Stimulated activated memory B cell treated with anti-CD40 and anti-IgM and Interleukin-4, amounts not matched to agents 10 μg/mL and 1 μg/mL and 100 μg/mL, for 72 hours (primary cell): ENCODE measurements at places on chromosomes 12 and 14.

GRCh38 chr14:88430976-88431375 is 45.5 kb downstream of the SPATA7 start:
- ATAC-seq = no peak

DNA sequence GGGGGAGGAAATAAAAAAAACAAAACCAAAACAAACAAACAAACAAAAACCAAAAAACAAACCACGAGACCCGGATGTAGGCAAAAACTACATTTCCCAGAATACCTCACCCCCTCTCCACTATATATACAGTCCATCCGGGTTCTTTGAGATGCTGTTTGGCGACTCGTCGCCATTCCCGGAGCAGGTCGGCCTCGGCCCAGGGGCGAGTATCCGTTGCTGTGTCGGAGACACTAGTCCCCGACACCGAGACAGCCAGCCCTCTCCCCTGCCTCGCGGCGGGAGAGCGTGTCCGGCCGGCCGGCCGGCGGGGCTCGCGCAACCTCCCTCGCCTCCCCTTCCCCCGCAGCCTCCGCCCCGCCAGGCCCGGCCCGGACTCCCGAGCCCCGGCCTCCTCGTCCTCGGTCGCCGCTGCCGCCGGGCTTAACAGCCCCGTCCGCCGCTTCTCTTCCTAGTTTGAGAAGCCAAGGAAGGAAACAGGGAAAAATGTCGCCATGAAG is at the start of gene RNF10:
Gene RNF10 (plus strand): TSS at position 154 of the 500 bp plus-strand sequence. CDS start 456 bp downstream, outside the sequence.
- peak; percentile 90 for ATAC-seq

GRCh38 chr14:101875727-101876554 is 88.4 kb upstream of the DYNC1H1 start:
- ATAC-seq = no peak

DNA sequence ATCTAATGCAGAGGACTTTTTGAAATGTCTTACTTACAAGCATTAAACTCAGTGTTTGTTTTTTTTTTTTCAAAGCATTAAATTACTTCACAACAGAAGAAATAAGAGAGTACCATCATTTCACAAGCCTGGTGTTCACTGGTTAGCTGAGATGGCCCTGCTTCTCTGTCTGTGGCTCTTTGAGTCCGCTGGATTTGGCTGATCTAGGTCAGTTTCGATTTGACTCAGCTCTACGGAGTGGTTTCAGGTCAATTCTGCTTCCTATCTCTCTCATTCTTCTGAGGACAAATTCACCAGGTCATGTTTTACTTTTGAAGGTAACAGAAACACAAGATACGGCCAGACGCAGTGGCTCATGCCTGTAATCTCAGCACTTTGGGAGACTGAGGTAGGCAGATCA is 1066.1 kb downstream of the FLRT2 start:
- no peak for ATAC-seq

GRCh38 chr14:74568380-74568649 is 43.7 kb downstream of the LTBP2 start:
- no peak for ATAC-seq

GRCh38 chr12:116813271-116814041 is 67.8 kb downstream of the HRK start:
- no peak for ATAC-seq

DNA sequence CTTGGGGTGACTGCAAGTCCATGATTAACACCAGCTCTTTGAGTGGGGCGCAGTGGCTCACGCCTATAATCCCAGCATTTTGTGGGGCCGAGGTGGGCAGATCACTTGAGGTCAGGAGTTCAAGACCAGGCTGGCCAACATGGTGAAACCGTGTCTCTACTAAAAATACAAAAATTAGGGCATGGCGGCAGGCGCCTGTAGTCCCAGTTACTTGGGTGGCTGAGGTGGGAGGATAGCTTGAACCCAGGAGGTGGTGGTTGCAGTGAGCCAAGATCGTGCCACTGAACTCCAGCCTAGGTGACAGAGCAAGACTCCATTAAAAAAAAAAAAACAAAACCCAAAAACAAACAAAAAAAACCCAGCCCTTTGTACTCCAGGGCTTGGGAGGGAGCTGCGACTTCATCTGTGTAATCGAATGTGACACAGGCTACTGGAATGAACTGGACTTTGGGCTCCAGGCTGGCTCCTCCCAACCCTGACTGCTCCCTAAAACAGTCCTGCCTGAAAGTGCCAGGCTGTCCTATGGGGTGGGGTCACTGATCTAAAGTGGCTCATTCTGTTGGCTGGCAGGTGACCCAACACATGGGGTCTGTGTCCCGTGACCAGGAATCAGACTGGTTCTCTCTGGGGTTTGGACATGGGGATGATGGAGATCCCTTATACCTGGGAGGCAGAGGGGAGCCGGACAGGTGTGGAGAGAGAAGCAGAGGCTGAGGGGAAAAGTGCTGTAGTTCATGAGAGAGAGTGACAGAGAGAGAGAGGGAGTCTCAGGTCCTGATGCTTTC is 9.3 kb upstream of the C12orf43 start:
- ATAC-seq = no peak

DNA sequence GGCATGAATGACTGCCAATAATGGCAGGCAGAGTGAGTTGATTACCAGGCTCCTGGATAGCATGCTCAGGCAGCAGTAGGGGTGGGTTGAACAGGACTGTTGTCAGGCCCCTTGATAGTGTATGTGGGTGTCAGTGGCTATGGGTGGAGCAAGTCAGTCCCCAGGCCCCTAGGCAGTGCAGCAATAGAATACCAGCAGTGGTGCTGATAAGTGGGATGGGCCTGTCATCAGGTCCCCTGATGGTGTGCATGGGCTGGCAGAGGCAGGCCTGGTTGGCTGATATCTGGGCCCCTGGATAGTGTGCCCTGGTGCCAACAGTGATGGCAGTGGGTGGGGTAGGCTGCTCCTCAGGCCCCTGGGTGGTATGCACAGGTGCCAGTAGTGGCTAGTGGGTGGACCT is 32.4 kb downstream of the SMCO2 start:
- no peak for ATAC-seq
